ENCODE measurements at places on chromosomes 6 and 20.

GRCh38 chr20:48711044-48711428, 116.8 kb downstream of the PREX1 start:
- no peak for DNase-seq

GRCh38 chr6:151279891-151280290, 40.1 kb downstream of the AKAP12 start:
- DNase-seq: no peak

DNA sequence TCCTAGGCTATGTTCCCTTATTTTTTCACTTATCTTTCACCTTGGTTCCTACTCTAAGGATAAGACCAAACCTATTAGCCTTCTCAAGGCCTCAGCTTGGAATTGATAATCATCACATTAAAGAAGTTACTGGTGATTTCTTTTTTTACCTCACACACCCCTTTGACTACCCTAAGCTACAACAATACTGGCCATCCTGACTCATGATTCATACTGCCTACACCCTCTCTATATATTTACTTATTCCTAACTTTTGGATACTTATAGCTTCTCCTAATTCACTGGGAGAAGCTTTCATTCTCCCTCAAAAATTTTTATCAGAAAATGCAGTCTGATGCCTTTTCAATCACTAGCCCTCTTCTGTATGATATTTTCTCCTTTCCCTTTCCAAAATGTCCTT, 256.1 kb downstream of the TBX18 start:
- DNase-seq: no peak

GRCh38 chr6:166936079-166936787, 20.1 kb downstream of the RNASET2 start:
- no peak for DNase-seq

GRCh38 chr20:17684077-17684888, 2.2 kb upstream of the RRBP1 start:
- no peak for DNase-seq

GRCh38 chr20:48102076-48102787, 317.0 kb upstream of the SULF2 start:
- no peak for DNase-seq

GRCh38 chr6:22353101-22353500, 56.3 kb upstream of the PRL start:
- no peak for DNase-seq

GRCh38 chr6:106431972-106432371, 71.5 kb downstream of the CRYBG1 start:
- no peak for DNase-seq

DNA sequence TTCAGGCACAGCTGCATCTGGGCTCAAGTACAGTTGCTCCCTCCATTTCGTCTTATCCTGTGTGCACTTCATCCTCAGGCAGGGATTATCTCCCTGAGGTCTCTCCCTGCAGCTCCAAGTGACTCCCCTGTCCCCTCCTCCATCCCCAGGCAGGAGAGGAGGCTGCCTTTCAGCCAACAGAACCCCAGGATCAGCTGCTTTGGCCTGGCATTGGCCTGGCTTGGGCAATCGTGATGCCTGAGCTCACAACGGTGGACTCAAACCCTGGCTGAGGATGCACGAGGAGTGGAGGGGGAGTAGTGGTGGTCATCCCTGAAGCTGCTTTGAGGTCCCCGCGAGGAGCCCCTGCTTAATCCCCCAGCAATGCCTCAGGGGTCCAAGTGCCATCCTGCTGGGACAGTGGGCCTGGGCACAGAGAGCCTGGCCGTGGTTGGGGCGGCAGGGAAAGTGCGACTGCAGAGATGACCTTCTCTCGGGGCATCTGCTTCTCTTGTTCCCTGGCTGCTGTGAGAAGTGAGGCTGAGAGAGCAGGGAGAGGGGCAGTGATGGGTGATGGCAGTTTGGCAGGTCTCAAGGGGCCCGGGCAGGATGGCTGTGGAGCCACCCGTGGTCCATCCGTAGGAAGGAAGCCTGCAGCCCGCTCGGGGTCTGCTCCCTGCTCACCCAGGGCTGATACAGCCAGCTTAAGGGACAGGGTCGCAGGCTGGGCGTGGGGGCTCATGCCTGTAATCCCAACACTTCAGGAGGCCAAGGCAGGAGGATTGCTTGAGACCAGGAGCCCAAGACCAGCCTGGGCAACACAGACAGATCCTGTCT, 6.0 kb upstream of the HRH3 start:
- DNase-seq: no peak

DNA sequence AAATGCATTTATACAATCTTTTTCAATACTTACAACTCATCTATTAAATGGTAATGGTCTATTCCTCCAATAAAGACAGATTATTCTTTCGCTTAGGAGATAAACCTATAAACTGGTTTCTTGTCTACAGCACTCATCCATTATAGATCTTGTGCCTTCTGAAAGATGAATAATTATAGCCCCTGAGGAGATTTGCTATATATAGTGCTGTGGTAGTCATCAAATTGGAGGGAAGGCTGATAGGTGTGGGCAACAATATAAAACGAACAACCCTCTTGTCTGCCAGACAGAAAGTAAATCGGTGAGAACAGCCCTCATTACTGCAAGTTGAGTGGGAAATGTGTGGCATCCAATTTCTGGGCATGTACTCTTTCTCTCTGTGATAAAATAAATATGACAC, 292.5 kb upstream of the CNR1 start:
- no peak for DNase-seq

DNA sequence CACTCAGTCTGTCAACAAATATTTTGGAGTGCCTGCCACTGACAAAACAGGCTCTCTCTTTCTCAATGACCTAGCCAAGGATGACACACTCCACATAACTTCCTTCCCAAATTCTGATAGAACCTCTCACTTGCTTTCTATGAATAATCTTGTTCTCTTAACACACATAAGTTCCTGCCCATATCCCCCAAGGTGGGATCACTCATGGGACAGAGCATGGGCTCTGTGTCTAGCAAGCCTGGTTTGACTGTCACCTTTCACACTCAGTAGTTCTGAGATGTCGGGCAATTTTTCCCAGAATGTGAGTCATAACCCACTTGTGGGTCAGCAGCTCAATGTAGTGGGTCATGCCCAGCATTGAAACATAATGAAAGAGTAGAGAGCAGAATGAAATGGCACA, 78.1 kb downstream of the LRFN2 start:
- DNase-seq: no peak

DNA sequence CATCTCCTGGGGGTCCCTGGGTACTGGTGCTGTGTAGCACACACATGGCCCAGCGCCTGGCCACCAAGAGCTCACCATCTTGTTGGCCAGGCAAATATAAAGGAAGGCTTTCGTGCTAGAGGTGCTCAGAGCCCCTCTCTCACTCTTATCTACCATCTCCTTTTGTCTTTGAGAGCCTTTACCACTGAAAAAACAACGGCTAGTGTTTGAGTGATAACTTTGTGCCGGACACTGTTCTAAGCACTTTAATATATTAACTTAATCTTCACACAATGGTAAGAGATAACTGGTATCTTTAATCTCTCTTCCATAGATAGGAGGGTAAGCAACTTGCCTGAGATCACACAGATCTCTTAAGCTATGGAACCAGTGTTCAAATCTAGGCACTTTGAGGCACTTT, 21.5 kb upstream of the ARHGAP18 start:
- no peak for DNase-seq

- DNase-seq: no peak
These were observed 198.6 kb upstream of the CDH4 start for GRCh38 chr20:61053487-61053886.

DNA sequence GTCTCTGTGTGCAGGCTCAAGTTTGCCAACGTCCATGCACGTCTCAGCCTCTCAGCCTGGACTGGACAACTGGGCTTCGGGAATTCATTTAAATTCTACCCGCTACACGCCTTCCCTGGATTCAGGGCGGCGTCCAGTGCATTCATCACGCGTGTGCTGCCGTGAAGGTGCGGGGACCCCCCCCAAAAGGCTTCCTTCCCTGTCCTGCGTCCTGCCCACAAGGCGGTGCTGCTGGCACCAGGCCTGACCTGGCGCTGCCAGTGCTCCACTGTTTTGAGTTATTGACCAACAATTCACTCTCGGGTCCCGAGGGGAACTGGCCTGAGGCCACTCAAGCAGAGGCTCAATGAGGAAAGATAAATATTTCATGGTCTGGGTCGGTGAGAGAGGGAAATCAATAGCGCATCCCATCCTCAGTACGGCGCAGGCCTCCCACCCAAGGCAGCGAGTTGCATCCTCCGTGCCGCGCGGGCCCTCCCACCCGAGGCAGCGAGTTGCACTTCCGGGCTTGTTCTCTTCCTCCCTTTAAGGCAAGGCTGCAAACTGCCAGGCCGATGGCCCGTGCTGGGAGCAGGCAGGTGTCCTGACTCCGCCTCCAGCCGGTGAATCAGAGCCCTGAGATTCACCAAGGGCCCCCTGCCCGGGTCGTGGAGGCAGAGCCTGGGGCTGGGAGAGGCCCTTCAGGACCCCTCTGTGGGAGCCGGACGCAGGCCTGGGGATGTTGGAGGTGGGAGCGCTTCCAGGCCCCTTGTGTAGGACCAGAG, 22.8 kb upstream of the BHLHE23 start:
- no peak for DNase-seq
